Activated CD4-positive, alpha-beta memory T cell treated with anti-CD3 and anti-CD28 coated beads for 36 hours (primary cell): ENCODE measurements at places on chromosomes 13 and 19.

DNA sequence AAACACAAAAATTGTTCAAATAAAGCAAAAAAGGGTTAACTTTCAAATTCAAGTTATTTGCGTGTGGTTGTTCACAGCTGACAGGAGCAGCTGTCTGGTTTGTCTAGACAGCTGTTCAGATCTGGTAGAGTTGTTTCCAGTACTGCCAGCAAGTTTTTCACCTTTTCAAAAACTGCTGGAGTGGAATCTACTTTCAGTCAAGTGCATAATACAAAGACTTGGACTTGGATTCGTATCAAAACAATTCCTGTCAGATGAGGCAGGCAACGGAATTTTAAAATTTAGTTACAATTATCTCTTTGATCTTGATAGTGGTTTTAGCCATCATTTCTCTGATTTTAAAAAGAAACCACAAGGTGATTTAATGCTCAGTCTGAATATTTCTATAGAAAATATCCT, 51.7 kb upstream of the EEF1AKMT1 start:
- DNase-seq: no peak

- DNase-seq: no peak
Observed at GRCh38 chr13:94708031-94708859, 4.1 kb downstream of the SOX21 start.

DNA sequence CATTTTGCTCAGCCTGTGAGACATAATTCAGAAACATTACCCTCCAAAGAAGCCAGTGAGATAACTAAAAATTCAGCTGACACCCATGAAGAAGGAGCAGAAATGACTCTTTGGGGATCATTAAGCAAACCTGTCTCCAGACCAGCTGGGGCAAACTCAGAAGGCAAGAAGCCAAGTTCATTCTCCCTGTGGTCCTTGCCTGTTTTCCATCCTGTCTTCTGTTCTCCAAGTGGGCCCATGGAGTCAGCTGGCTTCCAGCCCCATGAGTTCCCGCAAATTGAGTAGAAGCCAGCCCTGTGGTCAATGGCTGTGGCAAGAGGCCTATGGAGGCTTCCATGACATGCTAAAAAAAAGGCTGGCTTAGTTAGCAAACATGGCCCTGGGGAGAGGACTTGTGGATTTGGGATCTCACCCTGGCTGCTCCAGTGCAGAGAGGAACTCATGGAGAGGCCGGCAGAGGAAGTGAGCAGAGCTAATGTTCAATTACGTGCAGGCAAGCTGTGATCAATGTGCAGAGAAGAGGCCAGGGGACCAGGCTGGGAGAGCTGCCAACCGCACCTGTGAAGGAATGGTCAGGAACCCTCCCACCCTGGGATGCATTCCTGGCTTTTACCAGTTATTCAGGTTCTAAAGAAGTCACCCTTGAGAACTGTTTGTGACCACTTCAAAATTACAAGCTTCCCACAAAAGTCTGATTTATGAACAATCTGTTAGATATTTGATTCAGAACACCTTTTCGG, 229.1 kb downstream of the TSHZ3 start:
- no peak for DNase-seq

- no peak for DNase-seq
Observed at GRCh38 chr13:74336546-74336945, 202.3 kb upstream of the KLF12 start.

- peak; percentile 10 for DNase-seq
Observed at GRCh38 chr13:94416454-94417080, 62.9 kb downstream of the DCT start.

GRCh38 chr13:78610381-78610883, 7.1 kb upstream of the POU4F1 start:
- DNase-seq: no peak

DNA sequence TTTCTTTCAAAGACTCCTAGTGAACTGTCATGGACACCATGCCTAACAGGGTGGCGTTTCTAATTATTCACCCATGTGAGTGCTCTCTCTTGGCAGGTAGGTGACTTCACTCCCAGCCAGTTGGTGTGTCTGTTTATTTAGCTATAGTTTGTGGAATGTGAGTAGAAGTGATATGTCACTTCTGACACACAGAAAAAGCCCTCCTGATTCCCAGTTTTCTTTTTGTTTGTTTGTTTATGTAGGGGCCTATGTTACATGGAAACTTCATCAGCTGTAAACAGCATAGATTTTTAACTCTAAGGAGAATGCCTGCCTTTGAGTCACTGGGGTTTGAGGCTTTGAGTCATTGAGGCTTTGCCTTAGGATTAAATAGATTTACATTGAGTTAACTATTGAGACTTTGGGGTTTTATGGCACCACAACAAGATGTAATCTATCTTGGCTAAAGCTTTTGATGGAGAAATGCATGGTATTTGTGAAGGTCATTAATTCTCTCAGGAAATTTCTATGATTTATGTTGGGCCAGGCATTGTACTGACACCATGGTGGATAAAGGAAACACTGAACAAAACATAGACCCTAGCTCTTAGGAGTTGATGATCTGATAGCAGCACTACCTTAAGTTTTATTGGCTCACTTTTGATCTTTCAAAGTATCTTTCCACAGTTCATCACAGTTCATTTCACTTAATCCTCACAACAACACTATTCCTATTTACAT, 45.3 kb downstream of the UFM1 start:
- no peak for DNase-seq

DNA sequence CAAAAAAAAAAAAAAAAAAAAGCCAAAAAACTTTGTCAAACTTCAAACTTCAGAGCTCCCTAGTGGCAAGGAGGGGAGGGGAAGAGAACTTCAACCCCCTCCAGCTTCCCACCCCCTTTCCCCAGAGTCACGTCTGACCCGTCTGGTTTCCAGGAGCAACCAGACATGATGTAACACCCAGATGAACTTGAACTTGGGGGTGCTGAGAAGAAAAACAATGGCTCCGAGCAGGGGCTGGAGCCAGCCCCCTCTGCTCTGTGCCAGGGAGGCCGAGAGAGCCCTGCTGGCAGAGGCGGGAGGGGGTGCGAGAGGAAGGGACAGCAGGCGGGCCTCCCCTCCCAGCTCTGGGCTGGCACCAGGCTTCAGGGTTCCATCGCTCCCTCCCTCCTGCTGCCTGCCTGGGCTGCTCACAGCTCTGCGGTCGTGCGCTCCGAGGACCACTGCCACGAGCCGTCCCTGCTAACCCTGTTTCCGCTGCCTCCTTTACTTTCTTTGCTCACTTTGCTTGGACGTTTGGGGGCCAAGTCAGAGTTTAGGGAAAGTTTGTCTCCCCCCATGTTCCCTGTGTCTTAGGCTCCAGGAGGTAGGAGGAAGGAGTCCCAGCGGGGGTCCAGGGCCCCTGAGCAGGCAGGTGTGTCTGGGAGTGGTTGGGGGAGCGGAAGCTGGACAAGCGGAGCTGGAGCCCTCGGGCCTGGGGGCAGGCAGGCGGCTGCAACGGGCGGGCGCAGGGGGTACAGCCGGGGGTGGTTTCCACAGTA, 11.1 kb downstream of the LYL1 start:
- DNase-seq: no peak

DNA sequence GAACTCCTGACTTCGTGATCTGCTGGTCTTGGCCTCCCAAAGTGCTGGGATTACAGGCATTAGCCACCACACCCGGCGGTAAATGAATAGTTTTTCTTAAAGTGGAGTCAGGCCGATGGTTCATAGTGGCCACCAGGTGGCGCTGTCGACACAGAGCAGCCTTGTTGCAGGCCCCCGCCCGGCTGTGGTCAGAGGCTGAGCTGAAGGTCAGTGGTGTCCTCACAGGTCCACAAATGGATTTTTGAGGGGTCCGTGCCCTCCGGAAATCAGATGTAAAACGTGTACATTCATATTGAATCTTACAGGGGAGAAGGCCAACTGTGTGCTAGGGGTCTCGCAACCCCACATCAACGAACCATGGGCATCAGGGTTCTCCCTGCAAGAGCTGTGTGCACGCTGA, 13.4 kb upstream of the WDR18 start:
- DNase-seq: no peak

GRCh38 chr19:51546107-51546649, 14.7 kb upstream of the SIGLEC6 start:
- DNase-seq: no peak

GRCh38 chr13:108980237-108980636, 350.8 kb downstream of the MYO16 start:
- no peak for DNase-seq

- peak; percentile 63 for DNase-seq
Observed at GRCh38 chr19:48745208-48745995, 1.3 kb downstream of the IZUMO1 start.

DNA sequence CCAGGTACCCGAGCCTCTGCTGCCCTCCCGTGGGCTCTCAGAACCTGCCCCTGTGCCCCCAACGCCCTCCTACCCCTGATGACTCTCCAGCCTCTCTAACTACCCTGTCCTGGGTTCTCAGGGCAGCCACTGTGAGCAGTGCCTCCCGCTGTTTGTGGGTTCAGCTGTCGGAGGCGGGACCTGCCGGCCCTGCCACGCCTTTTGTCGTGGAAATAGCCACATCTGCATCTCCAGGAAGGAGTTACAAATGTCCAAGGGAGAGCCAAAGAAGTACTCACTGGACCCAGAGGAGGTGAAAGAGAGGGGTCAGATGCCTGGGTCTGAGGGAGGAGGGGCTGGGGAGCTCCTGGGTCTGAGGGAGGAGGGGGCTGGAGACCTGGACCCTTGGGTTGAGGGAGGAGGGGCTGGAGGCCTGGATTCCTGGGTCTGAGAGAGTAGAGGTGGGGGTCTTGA, 20.0 kb downstream of the CNFN start:
- DNase-seq: no peak

DNA sequence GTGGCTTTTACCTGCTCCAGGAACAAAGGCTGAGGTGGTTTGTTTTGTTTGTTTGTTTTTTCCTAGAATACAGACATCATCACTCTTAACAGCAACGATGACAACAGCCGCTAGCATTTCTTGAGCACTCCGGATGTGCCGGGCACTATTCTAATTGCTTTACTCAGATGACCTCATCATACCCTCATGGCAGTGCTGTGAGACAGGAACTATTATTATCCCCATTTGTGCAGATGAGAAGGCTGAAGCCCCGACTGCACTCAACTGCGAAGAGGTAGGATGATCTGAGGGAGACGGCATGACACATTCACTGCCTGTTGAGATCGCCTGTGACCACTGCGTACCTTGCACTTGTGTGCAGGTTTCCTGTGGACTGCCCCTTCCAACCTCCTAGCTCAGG, 66.5 kb downstream of the CCDC70 start:
- DNase-seq: no peak

- no peak for DNase-seq
Observed at GRCh38 chr13:40149611-40150274, 494.3 kb downstream of the COG6 start.

GRCh38 chr13:75579529-75579928, 29.9 kb downstream of the UCHL3 start:
- no peak for DNase-seq

- DNase-seq: no peak
Observed at GRCh38 chr19:7377196-7377595, 28.5 kb downstream of the ARHGEF18 start.

DNA sequence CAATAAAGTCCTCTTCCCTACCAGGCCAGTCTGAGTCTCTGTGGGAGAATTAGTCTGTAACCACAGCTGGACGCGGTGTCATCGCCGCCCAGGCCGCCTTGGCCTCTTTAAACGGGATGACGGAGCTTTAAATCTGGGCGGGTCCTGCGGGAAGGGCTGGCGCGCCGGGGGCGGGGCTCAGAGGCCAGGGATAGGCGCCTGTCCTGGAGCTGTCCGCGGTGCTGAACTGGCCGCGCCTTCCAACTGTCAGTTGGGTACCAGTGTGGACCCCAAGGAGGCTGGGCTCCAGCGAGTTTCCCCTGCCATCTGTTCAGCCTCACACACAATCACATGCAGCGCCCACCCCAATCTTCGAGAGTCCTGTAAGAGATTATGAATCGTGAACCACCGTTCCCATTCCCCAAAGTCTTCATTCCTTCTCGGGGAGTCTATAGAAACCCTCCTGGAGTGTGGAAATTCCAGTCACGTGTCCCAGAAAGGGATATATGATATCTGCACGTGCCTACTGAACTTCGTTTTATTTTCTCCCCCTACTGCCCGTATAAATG, 11.5 kb downstream of the APLP1 start:
- peak; percentile 90 for DNase-seq

- DNase-seq: no peak
Observed at GRCh38 chr13:108182652-108183051, 32.7 kb downstream of the LIG4 start.

DNA sequence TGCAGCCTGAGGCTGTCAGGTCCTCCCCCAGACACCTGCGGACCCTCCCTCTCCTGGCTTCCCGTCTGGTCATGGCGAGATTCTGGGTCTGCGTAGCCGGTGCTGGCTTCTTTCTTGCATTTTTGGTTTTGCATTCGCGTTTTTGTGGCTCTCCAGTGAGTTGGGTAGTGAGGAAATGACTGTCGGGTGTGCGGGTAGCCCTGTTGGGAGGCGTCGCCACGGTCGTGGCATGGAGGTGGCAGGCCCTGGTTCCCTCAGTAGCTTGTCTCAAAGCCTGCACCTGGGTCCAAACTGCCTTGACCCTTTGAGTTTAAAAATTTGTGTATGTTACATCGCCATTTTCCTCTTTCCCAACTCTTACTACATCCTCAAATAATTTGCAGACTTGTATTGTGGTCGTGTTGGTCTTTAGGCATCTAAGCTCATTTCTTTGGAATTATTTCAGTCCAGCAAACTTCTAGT, 344 bp downstream of the NHLRC3 start:
- DNase-seq: peak; percentile 83

DNA sequence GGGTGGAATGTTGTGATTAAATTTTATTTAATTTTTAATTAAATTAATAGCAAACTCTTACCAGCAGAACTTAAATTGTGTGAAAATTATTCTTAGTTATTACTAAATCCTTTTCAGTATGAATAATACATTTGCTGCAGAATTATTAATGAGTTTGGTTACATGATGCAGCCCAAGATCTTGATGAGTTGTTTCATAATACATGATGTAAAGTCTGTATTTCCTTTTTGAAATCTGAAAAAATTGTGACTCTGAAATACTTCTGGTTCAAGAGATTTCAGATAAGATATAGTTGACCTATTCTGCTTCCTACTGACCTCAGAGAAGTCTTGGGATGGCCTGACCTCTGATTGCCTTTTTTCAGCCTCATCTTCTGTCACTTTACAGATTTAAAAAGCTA, 11.1 kb downstream of the SAE1 start:
- no peak for DNase-seq

- no peak for DNase-seq
Observed at GRCh38 chr13:95499811-95500712, 52.5 kb upstream of the CLDN10 start.

DNA sequence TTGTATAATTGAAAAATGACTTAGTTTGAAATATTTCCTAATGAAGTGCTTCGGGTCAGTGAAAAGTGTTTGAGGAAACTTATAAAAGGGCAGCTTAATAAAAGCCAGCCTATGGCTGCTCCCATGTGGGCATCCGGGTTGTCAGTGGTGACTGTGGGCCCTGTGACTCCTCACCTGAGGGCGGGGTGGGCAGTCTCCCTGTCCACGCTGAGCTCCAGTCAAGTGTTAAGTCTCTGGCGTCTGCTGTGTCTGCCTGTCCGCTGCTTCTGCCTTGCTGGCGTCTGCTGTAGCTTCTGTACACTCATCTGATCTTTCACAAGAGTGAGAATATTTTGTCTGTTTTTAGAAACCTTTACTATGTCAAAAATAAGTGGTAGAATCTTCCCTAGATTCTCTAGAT, 7.1 kb downstream of the LAMP1 start:
- no peak for DNase-seq

GRCh38 chr19:47113850-47114651, 475 bp upstream of the ZC3H4 start:
- DNase-seq: no peak
